ENCODE measurements at places on chromosomes 11 and 22.

- DNase-seq: no peak
Observed at GRCh38 chr22:23090457-23090835, 20.1 kb downstream of the GNAZ start.

DNA sequence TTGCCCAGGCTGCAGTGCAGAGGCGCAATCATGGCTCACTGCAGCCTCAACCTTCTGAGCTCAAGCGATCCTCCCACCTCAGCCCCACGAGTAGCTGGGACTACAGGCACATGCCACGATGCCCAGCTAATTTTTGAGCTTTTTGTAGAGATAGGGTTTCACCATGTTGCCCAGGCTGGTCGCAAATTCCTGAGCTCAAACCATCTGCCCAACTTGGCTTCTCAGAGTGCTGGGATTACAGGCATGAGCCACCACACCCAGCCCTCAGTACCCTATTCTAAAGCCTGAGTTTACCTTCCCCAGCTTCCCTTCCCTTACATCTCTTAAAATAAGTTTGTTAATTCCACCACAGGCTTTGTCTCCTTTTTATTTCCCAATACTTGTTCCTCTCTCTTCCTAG is 59.1 kb downstream of the AMBRA1 start:
- no peak for DNase-seq

DNA sequence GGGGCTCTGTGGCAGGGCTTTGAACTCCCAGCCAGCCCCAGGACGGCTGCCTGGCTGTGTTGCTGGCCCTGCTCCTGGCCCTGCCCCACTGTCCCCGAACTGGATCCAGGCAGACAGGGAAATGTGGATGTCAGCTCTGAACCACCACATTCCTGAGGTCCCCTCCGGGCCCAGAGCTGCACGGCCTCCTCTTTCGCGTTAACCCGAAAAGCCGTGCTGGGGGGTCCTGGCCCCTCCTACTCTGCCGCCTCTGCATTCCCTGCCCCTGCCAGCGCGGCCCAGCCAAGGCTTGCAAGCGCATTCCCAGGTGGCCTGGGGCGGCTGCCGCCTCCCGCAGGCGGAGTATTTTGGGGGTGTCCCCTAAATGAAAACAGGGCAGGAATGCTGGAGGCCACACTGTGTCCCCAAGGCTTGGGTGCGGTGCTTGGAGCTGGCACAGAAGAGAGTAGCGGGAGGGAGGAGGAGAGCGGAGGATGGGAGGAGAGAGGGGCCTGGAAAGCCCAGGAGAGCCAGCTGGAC is 5.4 kb downstream of the LINC01488 start:
- no peak for DNase-seq

- DNase-seq: no peak
Observed at GRCh38 chr11:118912742-118913410, 12.8 kb downstream of the BCL9L start.

DNA sequence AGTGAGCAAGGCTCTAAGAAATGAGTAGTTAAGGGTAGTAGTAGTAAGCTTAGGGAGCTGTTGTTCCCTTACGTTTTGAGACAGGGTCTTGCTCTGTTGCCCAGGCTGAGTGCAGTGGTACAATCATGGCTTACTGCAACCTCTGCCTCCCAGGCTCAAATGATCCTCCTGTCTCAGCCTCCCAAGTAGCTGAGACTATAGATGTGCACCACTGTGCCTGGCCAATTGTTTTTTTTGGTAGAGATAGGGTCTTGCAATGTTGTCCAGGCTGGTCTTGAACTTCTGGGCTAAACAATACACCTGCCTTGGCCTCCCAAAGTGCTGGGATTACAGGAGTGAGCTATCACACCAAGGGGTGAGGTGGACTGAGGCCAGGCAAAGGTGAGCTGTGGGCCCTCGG is 10.0 kb downstream of the SMIM38 start:
- DNase-seq: no peak

DNA sequence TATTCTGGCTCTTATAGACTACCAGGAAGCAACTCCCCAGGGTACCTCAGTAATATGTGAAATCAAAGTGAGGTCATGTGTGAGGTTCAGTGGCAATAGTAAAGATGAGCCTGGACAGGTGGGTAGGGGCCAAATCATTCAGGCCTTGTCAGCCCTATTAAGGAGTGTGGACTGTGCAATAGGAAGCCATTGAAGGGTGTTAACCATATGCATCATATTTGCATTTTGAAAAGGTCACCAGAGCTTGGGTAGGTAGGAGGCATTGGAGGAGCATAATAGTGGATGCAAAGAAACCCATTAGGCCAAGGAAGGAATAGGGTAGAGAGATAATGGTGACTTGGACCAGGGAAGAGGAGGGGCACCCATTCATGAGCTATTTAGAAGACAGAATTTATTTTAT is 8.4 kb upstream of the MRPL11 start:
- no peak for DNase-seq

GRCh38 chr22:47631571-47632102 is 869.2 kb downstream of the TBC1D22A start:
- DNase-seq: no peak

DNA sequence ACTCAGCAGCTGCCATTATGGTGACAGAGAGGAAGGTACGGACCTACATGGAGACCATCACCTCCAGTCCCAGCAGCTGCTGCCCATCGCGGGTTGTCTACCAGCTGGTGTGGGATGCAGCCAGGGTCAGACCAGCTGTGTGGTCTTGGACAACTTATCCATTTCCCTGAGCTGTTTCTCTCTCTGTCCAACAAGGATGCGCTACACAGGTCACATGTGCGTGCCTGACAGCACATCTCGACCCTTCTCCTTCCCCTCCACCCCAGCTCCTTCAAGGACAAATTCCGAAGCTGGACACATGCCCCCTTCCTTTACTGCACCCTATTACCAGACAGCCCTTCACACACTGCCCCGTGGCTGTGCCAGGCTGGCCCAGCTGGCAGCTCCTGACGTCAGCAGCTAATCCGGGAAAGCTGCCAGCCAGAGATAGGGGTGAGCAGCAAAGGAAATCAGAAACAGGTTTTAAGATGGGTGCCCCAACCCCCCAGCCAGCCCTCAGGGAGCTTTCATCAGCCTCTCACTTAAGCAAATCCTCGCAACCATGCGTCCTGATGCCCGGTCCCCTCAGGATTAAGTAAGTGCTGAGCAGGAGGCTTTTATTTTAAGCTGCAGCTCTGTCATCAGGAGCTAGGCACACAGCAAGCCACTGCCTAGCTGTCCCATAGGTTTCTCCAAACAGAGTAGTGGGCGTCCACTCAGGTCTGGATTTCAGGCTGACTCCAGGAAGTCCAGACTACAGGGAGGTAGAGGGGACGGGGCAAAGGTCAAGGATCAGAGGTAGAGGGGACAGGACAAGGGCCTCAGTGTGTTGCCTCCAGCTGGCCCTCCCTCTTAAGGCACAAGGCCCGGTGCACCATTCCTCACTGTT is 20.3 kb downstream of the TEF start:
- peak; percentile 69 for DNase-seq

DNA sequence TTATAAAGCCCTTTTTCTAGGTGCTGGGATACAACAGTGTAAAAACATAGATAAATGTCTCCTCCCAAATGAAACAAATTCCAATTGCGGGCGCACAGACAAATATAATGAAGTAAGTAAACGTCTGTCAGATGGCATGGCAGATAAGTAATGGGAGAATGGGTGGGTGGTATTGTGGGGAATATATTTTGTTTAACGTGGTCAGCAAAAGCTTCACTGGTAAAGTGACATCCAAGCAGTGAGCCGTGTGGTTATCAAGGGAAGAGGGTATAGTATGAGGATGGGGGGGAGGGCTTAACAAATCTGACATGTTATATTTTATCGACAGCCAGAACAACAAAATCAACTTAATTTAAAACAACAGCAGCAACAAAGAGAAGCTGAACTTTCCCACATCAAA is 1.2 kb downstream of the SVIP start:
- DNase-seq: no peak

GRCh38 chr22:23533328-23533762 is 46.7 kb downstream of the IGLL1 start:
- no peak for DNase-seq

DNA sequence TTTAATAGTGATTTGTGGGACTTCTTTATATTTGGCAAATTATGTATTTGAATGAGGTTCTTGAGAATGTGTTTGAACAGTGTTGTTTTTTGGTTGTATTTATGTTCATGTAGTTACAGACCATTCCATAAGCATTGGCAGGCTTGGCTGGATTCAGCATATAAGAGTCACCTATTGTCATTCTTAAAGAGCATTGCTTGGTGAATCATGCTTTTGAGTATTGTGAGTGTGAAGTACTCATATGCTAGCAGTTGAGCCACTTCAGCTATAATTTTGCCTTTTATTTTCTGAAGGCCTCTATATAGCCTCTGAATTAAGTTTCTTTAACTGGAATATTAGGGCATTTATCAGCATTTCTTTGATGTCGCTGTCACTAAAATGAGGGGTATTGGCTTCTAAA is 110.0 kb upstream of the GAL start:
- DNase-seq: no peak

- no peak for DNase-seq
Observed at GRCh38 chr11:11477695-11478420, 124.8 kb upstream of the CSNK2A3 start.

GRCh38 chr11:70064008-70064725 is 13.9 kb upstream of the ANO1 start:
- DNase-seq: no peak

GRCh38 chr11:78192911-78193351 is 4.2 kb downstream of the USP35 start:
- no peak for DNase-seq

- no peak for DNase-seq
Observed at GRCh38 chr22:33940741-33941140, 20.5 kb upstream of the LARGE1 start.

GRCh38 chr11:12734625-12735024 is 60.4 kb downstream of the TEAD1 start:
- DNase-seq: no peak

GRCh38 chr11:64103277-64103985 is 62.5 kb downstream of the MACROD1 start:
- DNase-seq: no peak

- DNase-seq: no peak
Observed at GRCh38 chr11:112795142-112795815, 165.9 kb upstream of the NCAM1 start.

DNA sequence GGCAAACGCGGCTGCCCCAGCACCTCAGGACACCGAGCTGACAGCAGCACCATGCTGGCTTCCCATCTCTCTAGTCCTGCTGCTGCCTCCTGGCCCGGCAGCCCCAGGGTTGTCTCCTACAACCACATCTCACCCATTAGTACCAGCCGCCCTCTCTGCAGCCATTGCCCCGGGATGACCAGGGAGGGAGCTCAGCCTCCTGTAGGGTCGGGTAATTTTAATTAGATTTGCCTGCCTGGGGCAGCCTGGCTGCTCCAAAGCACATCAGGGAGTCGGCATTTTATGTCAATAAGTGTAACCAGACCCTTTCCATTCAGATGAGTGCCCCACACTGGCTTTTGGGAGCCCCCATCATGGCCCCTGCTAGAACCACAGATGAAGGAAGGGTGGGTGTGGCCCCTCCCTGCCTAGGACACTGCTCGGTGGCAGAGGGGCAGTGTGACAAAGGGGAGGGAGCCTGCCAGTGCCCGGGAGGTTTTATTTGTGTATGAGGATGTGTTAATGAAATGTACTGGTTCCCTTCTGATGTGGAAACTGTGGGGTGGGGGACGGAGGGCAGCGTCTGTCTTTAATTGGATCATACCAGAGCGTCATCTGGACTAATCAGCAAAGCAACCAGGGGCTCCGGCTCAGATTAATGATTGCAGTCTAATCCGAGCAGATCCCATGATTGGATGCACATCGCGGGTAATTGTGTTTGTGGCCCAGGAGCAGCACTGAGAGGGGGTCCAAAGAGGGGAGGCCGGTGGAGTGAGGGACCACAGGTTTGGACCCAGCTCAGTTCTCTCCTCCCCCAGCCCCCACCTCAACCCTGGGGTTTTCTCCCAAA is 125.3 kb downstream of the FEZ1 start:
- DNase-seq: no peak

GRCh38 chr11:21628641-21629040 is 564.2 kb upstream of the ANO5 start:
- DNase-seq: no peak

- no peak for DNase-seq
Observed at GRCh38 chr22:24093855-24094254, 82.8 kb downstream of the CABIN1 start.

GRCh38 chr11:64318766-64319761 is 1.1 kb downstream of the PRDX5 start:
- no peak for DNase-seq

- no peak for DNase-seq
Observed at GRCh38 chr22:40023341-40023841, 28.6 kb downstream of the FAM83F start.

DNA sequence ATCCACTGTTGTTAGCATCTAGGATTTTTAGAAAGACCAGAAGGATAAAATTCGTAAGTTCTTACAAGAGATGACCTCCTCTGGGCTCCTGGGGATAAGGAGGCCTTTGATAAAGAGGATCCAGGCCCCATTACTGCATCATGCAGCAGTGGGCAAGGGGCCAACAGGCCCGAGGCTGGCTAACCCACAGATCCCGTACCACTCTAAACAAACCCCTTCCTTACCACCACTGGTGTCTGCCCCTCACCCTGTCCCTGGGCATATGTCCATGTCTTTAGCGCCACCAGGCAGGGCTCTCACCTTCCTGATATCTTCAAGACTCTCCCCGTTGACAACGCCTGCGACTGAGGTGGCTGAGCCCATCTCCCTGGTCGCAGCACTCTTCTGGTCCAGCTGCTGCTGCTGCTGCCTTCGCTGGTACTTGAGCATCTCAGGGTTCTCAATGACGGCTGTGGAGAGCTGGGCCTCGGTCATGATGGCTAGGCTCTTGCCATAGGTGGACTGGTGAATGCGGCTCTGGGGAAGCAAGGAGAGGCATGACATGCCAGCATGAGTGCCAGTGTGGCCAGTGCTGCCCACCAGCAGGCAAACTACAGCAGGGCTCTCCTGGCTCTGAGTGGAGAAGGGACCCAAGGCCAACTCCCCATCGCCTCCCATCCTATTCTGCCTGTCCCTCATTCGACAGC is 46.2 kb downstream of the HIRA start:
- no peak for DNase-seq

DNA sequence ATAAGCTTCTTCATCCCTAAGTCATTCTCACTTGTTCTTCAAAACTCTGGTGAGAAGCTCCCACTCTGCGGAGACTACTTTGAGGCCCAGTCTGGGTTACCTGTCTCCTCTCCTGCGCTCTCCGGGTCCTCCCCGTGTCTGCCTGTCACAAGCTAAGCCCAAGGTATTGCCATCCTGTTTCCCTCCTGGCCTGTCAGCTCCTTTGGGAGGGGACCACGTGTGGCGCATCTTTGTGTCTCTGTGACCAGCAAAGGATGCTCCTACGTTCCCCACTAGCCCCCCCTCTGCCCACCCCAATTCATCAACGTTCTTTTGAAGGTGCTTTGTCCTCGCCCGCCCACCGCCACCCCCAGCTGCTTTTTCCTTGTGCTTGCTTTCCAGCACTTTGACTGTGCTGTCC is 31.8 kb upstream of the FBLN1 start:
- DNase-seq: no peak

GRCh38 chr11:69934861-69935494 is 115.8 kb upstream of the FGF3 start:
- no peak for DNase-seq

Data from DMS 273 treated with DMSO at 0.1 percent for 48 hours (cell line).